ENCODE measurements at places on chromosomes 5 and 9. TPM values are rescaled to one million over a fixed set of nuclear protein-coding genes. Genes with fewer than 3 reads are reported as not detected.

The SNCAIP gene
- total RNA-seq, result 4.1 TPM

The PCDHA9 gene
- 0.14 TPM for total RNA-seq

The PCDHB6 gene
- 0.95 TPM for total RNA-seq

The GHR gene
- 11.4 TPM for total RNA-seq

The FGF1 gene
- 2.3 TPM for total RNA-seq

The LCN1 gene
- total RNA-seq, result not detected

The HBEGF gene
- total RNA-seq, result 6.9 TPM

The KIF4B gene
- total RNA-seq, result 0.14 TPM

The SH3TC2 gene
- 0.71 TPM for total RNA-seq

The ZFP37 gene
- 4.4 TPM for total RNA-seq

The ZDHHC11B gene
- total RNA-seq, result 9.1 TPM

The BTNL9 gene
- 13.4 TPM for total RNA-seq

The ORM2 gene
- total RNA-seq, result not detected

The RGMB gene
- 12.9 TPM for total RNA-seq

The RAB14 gene
- 49.7 TPM for total RNA-seq

The OR1J4 gene
- total RNA-seq, result not detected

The GRIA1 gene
- 0.24 TPM for total RNA-seq

The PCA3 gene
- total RNA-seq, result not detected

The NXNL2 gene
- total RNA-seq, result not detected

The HAPLN1 gene
- total RNA-seq, result 0.14 TPM

The CCDC180 gene
- total RNA-seq, result 3.2 TPM

The ZNF454 gene
- 2.3 TPM for total RNA-seq

The MUSK gene
- 0.19 TPM for total RNA-seq

The ANKRD20A1 gene
- 2.2 TPM for total RNA-seq

The IL3 gene
- not detected for total RNA-seq

The IGFBPL1 gene
- total RNA-seq, result 2.7 TPM

The CDO1 gene
- total RNA-seq, result 6.4 TPM

The SPATA31C1 gene
- not detected for total RNA-seq

The CCNJL gene
- 1.0 TPM for total RNA-seq

The C9orf153 gene
- total RNA-seq, result 0.24 TPM

The ZNF618 gene
- total RNA-seq, result 9.2 TPM

The MCIDAS gene
- total RNA-seq, result not detected

The CDC20B gene
- total RNA-seq, result not detected

The RLN2 gene
- total RNA-seq, result not detected

The SMIM33 gene
- not detected for total RNA-seq

The GDA gene
- not detected for total RNA-seq

The FBXO38 gene
- 39.4 TPM for total RNA-seq

The FBN2 gene
- 4.3 TPM for total RNA-seq

The NUDT12 gene
- total RNA-seq, result 10.0 TPM

The NR4A3 gene
- 49.8 TPM for total RNA-seq

The RGS7BP gene
- total RNA-seq, result 19.3 TPM

The FBP2 gene
- total RNA-seq, result not detected

The PIK3R1 gene
- total RNA-seq, result 172 TPM

Data from posterior vena cava (tissue), 2 donors.